ENCODE measurements at places on chromosomes 3 and 15.

DNA sequence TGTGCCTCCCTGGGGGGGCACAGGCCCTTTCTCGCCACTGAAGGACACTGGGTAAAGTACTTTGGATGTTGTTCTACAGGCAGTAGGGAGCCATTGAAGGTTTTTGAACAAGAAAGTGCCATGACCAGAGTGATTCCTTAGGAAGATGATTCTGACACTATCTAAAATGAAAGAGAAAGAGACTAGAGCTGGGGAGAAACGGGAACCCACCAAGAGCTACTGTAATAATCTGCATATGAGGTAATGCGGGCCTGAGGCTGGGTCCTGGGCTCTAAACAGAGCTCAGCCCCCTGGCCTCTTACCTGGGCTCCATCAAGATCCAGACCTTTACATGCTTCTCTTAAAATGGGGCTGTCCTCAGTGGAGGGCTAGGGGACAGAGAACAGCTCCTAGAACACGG lies 24.9 kb downstream of the GRK7 start:
- no peak for DNase-seq

- no peak for DNase-seq
These were observed 27.6 kb downstream of the C2CD4A start for GRCh38 chr15:62094388-62094787.

- DNase-seq = no peak
These were observed 193.9 kb downstream of the UBE3A start for GRCh38 chr15:25244731-25245585.

DNA sequence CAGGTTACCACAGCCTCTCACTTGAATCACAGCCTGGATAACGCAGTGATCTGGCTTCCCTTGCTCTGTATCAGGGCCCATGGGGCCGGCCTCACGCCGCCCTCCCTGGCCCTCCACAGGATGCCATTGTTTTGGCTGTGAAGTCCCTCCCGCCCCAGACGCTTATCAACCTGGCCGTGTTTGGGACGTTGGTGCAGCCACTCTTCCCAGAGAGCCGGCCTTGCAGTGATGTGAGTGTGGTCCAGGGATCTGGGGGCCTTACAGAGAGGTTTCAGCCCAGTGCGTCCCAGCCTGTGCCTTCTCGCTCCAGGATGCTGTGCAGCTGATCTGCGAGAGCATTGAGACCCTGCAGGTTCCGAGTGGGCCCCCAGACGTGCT lies 6.6 kb downstream of the VWA5B2 start:
- DNase-seq = no peak

DNA sequence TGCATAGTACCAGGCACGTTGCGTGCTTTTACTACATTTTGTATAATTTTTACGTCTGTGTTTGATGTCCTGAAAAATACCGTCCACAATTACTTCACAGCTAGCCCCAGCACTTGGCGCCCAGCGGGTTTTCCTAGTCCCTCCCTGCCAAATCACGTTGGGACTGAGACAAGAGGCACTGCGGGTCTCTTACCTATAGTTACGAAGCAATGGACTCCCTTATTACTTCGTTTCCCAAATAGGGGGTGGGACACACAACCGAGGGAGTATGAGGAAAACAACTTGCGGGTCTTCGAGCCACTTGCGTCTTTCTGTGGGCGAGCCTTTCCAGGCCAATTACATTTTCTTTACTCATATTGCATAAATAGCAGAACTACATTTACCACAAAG lies 620 bp upstream of the CMSS1 start:
- DNase-seq = no peak

- DNase-seq = no peak
These were observed 468.7 kb downstream of the CADM2 start for GRCh38 chr3:85427467-85427866.

DNA sequence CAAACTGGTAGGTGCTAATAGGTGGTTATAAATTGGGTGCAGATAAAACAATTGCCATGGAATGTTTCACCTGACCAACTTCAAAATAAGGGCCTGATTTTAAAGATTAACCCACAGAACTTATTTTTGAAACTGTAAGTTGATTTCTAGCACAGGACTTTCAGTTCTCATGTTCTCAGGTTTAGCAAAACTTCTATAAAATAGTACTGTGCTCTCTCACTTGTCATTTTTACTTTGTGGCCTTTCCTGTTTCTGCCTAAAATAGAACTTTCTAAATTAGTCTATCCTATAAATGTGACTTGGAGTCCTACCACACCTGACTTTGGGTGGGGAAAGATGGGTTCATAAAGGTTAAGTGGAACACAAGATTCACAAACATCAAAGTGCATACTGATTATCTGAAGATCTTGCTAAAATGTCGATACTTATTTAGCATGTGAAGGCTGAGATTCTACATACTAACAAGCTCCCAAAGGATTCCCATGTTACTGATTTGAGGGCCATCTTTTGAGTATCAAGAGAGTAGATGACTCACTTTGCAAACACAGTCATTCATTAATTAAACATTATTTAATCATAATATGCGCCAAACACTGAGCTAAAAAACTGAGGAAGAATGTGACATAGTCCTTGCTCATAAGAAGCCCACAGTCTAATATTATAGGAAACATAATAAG lies 38.6 kb downstream of the BTLA start:
- DNase-seq = no peak

GRCh38 chr3:139735191-139735590 lies 57.4 kb upstream of the NMNAT3 start:
- no peak for DNase-seq

- DNase-seq = no peak
These were observed 5.7 kb upstream of the FILIP1L start for GRCh38 chr3:100120012-100120411.

DNA sequence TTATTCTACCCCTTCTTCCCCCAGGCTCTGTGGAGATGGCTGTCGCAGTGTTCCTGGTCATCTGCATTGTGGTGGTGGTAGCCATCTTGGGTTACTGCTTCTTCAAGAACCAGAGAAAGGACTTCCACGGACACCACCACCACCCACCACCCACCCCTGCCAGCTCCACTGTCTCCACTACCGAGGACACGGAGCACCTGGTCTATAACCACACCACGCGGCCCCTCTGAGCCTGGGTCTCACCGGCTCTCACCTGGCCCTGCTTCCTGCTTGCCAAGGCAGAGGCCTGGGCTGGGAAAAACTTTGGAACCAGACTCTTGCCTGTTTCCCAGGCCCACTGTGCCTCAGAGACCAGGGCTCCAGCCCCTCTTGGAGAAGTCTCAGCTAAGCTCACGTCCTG lies 12.9 kb downstream of the SPINT1 start:
- DNase-seq = no peak

GRCh38 chr15:68310178-68310803 lies 32.7 kb downstream of the FEM1B start:
- no peak for DNase-seq

- DNase-seq = no peak
These were observed 164.6 kb upstream of the ARHGEF26 start for GRCh38 chr3:153956613-153957012.

- peak; percentile 75 for DNase-seq
These were observed 31.0 kb downstream of the GRIP2 start for GRCh38 chr3:14508966-14509795.

DNA sequence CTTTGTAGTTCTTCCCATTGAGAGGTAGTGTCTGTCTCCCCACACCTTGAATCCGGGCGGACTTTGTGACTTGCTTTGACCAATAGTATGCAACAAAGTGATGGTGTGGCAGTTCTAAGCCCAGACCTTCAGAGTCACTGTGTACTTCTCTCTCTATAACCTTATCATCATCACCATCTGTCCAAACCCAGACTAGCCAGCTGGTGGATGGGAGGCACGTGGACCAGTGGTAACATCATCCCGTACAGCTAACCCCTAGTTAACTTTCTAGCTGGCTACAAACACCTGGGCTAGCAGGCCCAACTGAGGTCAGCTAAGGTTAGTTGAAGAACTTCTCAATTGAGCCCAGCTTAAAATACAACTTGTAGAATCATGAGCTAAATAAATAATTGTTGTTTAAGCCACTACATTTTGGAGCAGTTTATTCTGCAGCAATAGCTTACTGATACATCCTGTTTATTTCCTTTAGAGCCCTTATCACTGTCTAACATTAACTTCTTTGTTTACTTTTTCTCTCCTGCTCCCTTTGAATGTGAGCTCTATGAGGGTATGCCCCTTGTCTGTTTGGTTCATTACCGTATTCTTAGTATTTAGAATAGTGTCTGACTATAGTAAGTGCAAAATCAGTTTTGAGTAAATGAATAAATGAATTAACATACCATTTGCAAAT lies 11.5 kb upstream of the CCR9 start:
- DNase-seq = no peak

GRCh38 chr15:22912256-22912655 lies 67.9 kb downstream of the CYFIP1 start:
- DNase-seq = no peak

- DNase-seq = no peak
These were observed 550.2 kb downstream of the PYDC2 start for GRCh38 chr3:192011137-192011536.

DNA sequence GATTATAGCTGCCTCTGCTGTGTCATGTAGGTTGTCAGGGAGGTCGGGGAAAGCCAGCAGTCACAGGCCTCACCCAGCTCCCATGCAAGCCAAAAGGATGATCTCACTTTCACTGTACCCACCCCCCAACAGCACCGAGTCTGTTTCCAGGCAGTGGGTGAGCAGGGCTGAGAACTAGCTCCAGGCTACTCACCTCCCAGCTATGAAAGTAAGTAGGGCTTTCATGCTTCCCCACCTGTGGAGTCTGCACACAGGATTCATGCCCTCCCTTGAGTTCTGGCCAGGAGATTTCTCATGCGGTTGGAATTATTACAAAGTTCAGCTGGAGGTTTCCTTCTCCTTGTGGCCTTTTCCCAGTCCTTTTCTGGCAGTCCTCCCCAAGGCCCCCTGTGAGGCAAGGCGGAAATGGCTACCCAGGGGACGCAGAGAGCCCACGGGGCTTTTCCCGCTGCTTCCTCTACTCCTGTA lies 356.2 kb downstream of the SV2B start:
- no peak for DNase-seq

GRCh38 chr15:37929238-37929637 lies 5.2 kb upstream of the TMCO5A start:
- no peak for DNase-seq

- no peak for DNase-seq
These were observed 645.2 kb upstream of the EPHA6 start for GRCh38 chr3:96169111-96169766.

- DNase-seq = no peak
These were observed 47.5 kb downstream of the NR1I2 start for GRCh38 chr3:119829420-119829819.

GRCh38 chr15:77546050-77546501 lies 86.6 kb downstream of the LINGO1 start:
- no peak for DNase-seq

- DNase-seq = no peak
These were observed 3.1 kb downstream of the ABTB1 start for GRCh38 chr3:127675651-127676391.

DNA sequence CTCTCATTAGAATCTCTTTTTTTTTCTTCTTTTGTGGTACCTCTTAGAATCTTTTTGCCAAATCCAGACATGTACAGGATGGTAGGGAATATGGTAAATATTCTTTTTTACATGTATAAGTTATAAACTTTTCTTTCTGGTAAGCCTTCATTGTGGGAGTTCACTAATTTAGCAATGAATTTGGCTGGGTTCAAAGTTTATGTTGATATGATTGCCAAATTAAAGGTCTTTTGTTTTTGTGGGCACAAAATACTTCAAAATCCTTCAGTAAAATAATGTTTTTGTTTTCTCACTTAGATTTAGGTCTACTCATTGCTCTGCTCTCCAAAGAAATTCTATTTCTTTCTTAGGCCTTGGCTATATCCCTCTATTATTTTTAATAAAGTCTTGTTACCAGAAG lies 1405.9 kb upstream of the ALCAM start:
- no peak for DNase-seq

DNA sequence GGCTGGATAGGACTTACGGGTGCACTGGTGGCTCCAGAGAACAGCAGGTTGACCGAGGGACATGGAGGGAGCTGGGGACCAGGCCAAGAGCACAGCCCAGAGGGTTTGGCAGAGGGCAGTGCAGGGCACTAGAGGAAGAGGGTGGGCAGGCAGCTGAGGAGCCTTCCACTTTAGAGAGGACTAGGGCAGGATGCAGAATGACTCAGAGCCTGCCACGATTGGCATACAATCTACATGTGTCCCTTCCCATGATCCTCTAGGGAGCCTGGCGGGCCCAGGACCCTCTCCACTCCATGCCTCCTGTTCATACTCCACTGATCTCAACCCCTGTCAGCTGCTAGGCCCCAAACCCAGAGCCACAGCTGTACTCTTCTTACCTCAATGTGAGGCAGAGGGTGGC lies 14.4 kb upstream of the APEH start:
- DNase-seq = no peak

GRCh38 chr3:28745436-28745835 lies 396.8 kb upstream of the AZI2 start:
- DNase-seq = no peak

GRCh38 chr15:39018966-39019365 lies 454.4 kb upstream of the RASGRP1 start:
- DNase-seq = no peak

DNA sequence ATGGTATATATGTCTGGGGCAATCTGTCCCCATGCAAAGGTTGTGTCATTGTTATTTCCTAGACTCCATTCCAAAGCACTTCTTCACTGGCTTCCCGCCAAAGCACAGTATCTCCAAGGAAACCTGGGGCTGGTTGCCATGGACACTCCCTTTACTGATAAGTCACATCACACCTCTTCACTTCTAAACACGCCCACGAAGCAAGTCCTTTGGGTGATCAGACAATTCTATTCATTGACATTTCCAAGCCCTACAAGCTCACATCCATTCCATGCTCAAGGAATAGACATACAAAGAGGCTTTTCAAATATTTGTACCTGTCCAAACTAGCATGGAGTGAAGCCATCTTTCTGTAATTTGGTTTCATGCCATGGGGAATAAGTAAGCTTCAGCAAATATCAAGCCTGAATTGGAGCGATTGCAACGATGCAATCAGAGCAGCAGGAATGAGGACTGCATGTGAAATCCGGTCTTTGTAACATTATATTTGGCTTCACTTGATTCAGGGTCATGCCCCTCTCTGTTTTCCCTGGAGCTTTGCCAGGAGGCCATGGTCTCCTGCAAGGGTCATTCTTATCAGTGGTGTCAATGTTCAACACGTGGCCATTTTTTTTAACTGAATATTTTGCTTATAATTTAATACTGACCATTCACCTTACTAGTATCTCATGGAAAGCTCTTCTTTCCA lies 201.6 kb upstream of the TMC3 start:
- no peak for DNase-seq

- no peak for DNase-seq
These were observed 101.2 kb downstream of the WDR72 start for GRCh38 chr15:53658255-53658654.

DNA sequence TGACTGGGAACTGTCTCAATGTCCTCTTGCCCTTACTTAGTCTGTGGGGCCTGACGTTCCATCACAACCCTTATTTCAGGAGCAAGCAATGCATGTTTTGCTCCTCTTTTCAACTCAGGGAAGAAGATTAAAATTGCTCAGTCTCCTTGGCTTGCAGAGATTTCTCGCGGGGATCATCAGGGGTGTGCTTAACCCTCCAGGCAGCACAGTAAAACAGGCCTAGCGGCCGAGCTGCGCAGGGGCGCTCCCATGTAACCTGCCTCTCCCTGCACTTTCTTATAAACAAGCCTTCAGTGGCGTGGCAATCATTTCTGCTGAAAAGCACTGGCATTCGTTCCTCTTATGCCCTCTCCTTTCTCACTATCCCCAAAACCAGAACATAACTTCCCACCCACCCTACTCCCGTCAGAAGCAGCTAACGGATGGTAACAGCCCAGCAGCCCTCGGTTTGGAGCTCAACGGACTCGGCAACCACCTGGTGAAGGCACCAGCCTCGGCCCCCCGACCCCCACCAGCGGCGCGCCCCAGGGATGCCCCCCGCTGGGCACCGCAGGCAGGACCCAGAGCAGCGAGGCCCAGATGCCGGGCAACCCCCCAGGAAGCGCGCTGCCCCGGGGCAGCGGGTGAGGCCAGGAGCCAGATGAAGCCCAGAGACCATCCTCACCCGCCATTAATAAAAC lies 1.1 kb downstream of the MCF2L2 start:
- no peak for DNase-seq
